Left renal pelvis (tissue), 4 donors: ENCODE measurements at places on chromosomes 4 and X. TPM values are rescaled to one million over a fixed set of nuclear protein-coding genes. Genes with fewer than 3 reads are reported as not detected.

The RASL11B gene
- 36.3 TPM for polyA plus RNA-seq

The SPANXA2 gene
- not detected for polyA plus RNA-seq

The NALF2 gene
- polyA plus RNA-seq, result 0.79 TPM

The TMSB15B gene
- polyA plus RNA-seq, result 27.0 TPM

The CFAP99 gene
- polyA plus RNA-seq, result 0.79 TPM

The TNIP3 gene
- polyA plus RNA-seq, result 0.18 TPM

The PLS3 gene
- polyA plus RNA-seq, result 263 TPM

The NXF3 gene
- polyA plus RNA-seq, result not detected

The MAGEE2 gene
- polyA plus RNA-seq, result 2.0 TPM

The SLC9B2 gene
- 5.7 TPM for polyA plus RNA-seq

The USP17L30 gene
- not detected for polyA plus RNA-seq

The ZCCHC18 gene
- 7.1 TPM for polyA plus RNA-seq

The GABRG1 gene
- 0.42 TPM for polyA plus RNA-seq

The RAP1GDS1 gene
- polyA plus RNA-seq, result 31.4 TPM

The ADH7 gene
- polyA plus RNA-seq, result not detected

The MAGEA10 gene
- polyA plus RNA-seq, result not detected

The DCAF12L2 gene
- polyA plus RNA-seq, result 1.9 TPM

The HTN1 gene
- polyA plus RNA-seq, result 0.05 TPM

The GLA gene
- 35.9 TPM for polyA plus RNA-seq

The WNK3 gene
- 5.1 TPM for polyA plus RNA-seq

The VCX gene
- polyA plus RNA-seq, result not detected

The QDPR gene
- 39.8 TPM for polyA plus RNA-seq

The TLR3 gene
- 13.8 TPM for polyA plus RNA-seq

The RIPPLY1 gene
- 2.9 TPM for polyA plus RNA-seq

The RAP2C gene
- 42.8 TPM for polyA plus RNA-seq

The GPR34 gene
- 7.1 TPM for polyA plus RNA-seq

The SAGE1 gene
- polyA plus RNA-seq, result not detected

The HTR2C gene
- polyA plus RNA-seq, result 1.2 TPM

The ADGRG4 gene
- polyA plus RNA-seq, result 0.04 TPM

The PGAM4 gene
- polyA plus RNA-seq, result 0.26 TPM

The MAOA gene
- polyA plus RNA-seq, result 25.2 TPM

The NPY1R gene
- polyA plus RNA-seq, result 21.2 TPM

The RPS6KA6 gene
- polyA plus RNA-seq, result 8.1 TPM

The CXXC4 gene
- 9.4 TPM for polyA plus RNA-seq

The SOX3 gene
- polyA plus RNA-seq, result not detected

The HSFX1 gene
- 2.5 TPM for polyA plus RNA-seq

The ATXN3L gene
- not detected for polyA plus RNA-seq

The EGF gene
- polyA plus RNA-seq, result 3.8 TPM

The SUPT20HL2 gene
- polyA plus RNA-seq, result not detected

The TASL gene
- polyA plus RNA-seq, result 1.5 TPM

The EDA gene
- polyA plus RNA-seq, result 7.8 TPM

The DRD5 gene
- polyA plus RNA-seq, result 0.70 TPM

The ARHGEF9 gene
- 25.8 TPM for polyA plus RNA-seq
